Activated naive CD4-positive, alpha-beta T cell (primary cell): ENCODE measurements at places on chromosomes 7 and 10.

- DNase-seq: no peak
These were observed 24.0 kb downstream of the SLC35G1 start for GRCh38 chr10:93917821-93918220.

GRCh38 chr7:16535500-16535899 lies 8.9 kb downstream of the LRRC72 start:
- DNase-seq: no peak

- no peak for DNase-seq
These were observed 48.4 kb upstream of the TRIM8 start for GRCh38 chr10:102595897-102596296.

- DNase-seq: no peak
These were observed 50.9 kb downstream of the DGKB start for GRCh38 chr7:14851610-14852009.

DNA sequence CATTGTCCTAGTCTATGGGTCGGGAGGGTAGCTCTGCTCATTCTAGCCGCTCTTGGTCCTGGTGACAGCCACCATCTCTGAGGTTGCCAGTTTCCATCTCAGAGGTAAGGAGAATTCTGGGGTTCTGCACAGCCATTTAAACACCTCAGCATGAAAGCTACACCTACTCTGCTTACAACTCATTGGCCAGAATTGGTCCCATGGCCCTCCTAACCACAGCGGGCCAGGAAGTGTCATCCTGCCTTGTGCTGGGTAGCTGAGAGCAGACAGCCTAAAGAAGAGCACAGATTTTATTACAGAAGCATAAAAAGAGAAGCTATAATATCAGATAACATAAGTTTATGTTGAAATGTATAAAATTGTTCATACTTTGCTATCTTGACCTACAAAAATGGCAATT lies 152.7 kb downstream of the HECW1 start:
- DNase-seq: no peak

- no peak for DNase-seq
These were observed 50.4 kb downstream of the ARMC3 start for GRCh38 chr10:22978287-22978686.

DNA sequence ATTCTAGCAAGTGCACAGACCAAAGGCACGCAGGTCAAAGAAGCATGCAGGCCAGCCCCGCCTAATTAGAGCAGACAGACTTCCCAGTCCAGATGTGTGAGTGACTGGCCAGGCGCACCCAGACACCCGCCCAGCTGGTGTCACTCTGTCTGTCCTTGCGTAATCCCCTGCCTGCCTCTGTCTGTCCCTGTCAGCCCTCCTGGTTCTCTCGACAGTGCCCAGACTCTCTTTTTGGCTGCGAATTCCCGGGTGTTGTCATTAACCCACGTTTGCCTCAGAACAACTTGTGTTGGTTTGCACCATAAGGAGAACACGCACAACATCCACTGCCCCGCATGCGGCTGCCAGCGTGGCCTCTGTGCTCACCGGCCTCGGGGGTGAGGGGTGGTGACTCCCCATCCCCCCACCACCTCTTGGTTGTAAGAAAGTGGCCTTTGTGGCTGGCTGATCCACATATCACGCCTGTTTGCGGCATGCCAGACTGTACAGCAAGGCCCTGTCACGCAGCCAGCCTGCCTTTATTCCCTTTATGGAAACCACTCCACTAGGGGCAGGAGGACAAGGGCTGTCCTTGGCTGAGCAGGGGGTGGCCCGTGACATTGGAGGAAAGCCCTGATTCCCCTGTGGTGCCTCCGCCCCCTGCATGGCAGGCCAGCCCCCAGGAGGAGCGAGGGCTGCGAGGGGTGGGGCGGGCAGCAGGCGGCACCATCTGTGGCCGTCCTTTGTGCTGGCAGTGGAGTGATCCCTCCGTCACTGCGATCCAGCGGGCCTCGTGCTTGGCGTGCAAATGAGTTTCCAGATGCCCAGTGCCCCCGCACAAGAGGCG lies 72.8 kb upstream of the PPIF start:
- DNase-seq: no peak

GRCh38 chr7:37448636-37449361 lies at the start of gene ELMO1:
ELMO1 (minus strand) TSS chr7:37448864; CDS start chr7:37342690, 106,174 bp downstream.
- DNase-seq: peak; percentile 15

GRCh38 chr7:121385800-121386179 lies 10.3 kb downstream of the FAM3C start:
- no peak for DNase-seq

DNA sequence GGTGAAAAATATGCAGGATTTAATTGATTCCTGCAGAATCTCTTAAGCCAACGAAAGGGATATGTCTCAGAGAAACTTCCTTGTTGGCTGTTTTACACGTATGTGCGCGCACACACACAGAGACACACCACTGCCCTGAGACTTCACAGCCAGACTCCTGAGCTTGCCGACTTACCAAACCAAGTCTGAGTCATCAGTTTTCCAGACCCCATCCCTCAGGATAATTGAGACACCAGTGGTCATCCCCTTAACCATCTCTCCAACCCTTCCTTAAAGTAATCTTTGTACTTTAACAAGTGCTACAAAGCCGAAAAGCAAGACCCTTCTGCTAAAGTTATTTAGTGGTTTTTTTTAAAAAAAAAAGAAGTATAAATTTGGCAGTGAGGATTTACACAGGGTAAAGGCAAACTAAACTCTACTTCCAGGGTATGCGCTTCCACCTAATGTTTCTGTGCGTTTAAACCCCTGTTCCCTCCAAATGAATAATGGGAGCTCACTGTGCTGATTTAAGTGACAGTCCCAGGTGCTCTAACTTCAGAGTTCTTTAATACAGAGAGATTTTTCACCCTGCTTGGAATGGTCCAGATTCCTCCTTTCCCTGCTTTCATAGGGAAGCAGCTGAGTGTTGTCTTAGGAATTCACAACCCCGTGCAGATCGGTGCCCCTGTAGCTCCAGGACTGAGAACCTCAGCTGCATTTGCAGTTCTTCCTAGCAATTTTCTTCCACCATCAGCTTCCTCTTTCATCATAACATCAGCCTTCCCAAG lies 198.5 kb downstream of the INHBA start:
- no peak for DNase-seq

DNA sequence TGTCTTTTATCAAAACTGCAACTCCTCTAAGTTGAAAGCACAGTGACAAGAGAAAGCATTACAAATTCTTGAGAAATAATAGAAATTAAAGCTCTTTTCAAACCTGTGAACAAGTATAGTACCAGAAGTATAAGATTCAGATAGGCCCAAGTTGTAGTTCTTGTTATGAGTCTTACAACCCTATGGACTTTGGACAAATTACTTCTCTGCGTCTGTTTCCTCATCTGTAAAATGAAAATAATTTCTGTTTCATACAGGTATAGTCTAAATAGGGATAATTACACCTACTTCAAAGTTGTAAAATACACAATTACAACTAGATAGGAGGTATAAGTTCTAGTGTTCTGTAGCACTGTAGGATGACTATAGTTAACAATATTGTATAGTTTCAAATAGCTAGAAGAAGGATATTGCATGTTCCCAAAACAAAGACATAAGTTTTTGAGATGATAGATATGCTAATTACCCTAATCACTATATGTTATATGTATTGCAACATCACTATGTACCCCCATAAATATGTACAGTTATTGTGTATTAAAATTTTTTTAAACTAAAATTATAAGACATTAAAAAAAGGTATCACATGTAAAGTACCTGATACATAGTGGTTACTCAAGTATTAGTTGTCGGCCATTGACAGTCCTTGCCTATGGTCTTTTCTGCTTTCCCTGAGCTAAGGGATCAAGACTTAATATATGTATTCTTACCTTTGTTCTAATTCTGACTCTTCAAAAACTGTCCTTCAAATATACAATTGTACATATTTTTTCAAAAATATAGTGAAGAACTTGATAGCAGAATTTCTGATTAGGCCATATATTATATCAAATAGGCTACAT lies 1.8 kb upstream of the WASL start:
- DNase-seq: no peak

DNA sequence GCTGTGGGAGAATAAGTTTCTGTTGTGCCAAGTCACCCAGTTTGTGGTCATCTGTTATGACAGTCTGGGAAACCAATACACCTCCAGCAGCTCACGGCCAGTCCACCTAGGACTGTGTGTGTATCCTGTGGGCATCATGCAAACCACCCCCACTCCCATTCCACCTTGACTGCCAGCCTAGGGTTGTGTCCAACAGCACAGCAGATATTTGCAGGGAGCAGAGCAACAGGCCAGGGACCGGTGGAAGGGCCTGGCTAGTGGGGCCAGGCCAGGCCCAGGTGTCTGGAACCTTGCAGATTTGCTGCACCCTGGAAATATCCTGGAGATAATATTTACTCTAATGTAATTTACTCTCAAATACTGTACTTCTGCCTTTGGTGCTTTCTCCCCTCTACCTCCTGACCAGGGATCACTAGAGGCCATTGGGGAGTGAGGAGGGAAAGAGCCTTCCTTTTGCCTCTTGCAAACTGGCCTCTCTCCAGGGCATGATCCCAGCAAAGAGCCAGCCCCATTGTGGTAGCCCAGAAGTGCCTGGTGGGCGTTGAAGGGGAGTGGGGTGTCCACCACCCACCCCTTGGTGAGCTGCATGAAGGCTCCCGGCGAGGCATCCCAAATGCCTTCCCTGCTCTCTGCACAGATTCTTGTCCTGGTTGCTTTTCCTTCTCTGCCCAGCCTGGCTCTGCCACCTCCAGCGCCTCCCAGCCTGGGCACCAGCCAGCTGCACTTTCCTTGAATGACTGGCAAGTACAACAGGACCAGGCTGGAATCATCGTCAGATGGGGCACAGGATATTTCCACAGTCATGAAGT lies 15.2 kb upstream of the TPST1 start:
- DNase-seq: no peak

DNA sequence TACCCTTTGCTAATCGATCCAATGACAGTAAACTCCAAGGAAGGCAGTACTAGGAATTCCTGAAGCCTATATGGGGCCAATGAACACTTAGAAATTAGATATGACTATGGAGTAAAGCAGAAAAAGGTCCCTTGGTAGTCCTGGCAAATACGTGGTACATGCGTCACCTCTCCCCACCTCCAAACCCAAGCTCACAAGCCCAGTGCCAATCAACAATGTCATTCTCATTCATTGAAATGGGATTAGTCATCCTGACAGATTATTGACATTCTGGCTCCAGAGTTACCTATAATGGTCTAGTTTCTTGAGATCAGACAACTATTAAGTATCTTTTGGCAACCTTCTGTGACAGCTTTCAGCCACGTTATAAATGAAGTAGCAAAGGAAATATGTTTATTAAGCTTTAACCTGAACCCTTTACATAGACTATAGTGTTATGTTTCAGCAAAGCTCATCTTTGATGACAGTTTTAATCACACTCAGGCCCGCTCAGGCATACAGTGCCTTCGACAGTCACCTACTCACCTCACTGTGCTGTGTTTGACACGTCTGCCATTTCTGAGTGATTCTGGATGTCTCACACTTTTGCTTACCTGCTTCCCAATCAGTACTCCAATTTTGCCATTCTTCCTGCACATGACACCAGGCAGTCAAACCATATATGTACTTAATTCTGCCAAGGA lies 69.6 kb upstream of the ADO start:
- no peak for DNase-seq

DNA sequence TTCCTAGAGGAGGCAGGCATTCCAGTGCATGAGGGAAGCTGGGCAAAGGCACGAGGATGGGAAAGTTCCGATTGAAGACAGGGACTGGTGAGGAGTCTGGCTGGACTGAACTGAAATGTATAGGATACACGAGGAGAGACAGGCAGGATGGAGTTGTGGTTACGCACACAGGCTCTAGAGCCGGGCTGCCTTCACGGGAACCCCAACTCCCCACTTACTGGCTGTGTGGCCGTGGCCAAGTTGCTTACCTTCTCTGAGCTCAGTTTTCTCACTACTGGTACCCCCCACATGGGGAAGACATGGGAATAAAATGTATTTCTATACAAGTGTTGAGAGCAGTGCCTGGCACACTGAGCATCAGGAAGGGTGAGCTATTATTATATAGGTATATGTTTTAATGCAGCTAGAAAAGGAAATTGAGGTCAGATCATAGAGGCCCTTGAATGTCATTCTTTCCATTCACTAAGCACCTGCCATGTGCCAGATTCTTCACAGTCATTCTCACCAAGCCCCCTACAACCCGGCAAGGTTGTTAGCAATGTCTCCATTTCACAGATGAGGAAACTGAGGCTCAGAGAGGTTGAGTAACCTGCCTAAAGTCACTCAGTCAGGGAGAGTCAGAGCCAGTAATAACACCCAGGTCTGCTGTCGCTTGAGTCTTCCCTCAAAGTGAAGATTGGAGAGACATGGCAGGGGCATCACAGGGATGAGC lies 9.7 kb downstream of the CHST3 start:
- DNase-seq: no peak
